ENCODE measurements at places on chromosomes 2 and 18.

DNA sequence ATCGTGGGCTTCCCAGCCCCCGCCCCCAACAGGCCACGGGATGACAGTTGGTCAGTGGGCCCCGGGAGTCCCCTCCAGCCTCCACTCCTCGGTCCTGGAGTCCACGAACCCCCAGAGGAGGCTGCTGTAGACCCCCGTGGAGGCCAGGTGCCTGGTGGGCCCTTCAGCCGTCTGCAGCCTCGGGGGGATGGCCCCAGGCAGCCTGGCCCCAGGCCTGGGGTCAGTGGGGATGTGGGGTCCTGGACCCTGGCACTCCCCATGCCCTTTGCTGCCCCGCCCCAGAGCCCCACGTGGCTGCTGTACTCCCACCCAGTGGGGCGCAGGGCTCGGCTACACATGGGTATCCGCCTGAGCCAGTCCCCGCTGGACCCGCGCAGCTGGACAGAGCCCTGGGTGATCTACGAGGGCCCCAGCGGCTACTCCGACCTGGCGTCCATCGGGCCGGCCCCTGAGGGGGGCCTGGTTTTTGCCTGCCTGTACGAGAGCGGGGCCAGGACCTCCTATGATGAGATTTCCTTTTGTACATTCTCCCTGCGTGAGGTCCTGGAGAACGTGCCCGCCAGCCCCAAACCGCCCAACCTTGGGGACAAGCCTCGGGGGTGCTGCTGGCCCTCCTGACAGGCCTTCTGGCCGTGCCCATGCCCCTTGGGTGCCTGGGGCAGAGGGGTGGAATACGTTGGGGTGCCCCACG, 7.6 kb downstream of the NEU4 start:
- no peak for DNase-seq

- DNase-seq: no peak
Measured at GRCh38 chr2:216047397-216047796, 34.0 kb upstream of the MREG start.

GRCh38 chr2:173792166-173792565, 173.0 kb downstream of the SP3 start:
- no peak for DNase-seq

DNA sequence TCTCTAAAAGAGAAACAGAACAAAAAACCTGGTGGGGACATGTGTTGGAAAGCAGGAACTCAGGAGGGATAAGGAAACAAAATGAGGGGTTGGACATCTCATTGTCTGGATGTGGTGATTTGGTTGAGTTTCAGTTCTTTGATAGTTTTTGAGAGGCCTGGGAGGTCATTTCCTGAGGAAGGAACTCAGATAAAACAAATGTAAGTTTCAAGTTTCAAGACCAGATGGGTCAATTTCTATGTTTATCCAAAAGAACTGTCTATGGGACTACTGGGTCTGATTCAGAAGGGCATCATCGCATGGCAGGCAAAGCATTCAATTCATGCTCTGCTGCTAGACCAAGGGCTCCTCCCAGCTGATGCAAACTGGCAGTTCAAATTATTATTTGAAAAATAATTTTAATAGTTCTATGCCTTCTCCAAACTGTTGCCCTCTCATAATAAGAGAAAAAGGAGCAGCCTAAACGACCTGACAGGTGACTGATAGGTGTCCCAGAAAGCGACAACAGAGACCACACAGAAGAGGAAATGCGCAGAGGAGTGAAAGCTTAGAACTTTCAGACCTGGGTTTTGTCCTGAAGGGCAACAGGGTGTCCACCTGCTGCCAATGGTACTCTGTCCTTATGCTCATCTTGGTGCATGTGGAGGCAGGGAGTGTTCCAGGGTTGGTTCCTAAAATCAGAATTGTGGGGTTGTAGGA, 39.3 kb upstream of the SH3RF3 start:
- DNase-seq: no peak

DNA sequence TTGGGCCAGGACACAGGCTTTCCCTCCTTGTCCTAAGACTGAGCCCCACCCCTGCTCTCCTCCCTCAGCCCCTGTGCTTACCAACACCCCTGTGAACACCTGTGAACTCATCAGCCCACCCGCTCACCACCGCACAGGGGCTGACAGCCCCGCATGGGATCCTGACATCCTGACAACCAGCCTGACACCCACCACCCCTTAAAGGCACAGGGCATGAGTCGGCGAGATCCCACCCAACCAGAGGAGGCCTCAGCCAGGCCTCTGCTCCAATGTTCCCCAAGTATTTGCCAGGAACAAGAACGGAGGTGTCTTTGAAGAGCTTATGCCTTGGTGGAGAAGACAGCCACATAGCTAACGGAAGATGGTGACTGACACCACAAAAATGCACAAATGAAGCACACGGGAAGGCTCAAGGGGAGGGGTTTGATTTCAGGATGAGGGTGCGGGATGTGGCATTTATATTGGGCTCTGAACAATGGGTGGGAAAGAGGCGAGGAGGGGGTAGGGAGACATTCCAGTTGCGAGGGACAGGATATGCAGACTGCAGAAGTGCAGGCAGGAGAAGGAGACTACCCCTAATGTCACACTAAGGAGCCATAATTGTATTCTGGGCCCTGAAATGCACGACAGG, 11.0 kb downstream of the RAB11FIP5 start:
- DNase-seq: no peak

Measured in K562 (cell line).